ENCODE measurements at places on chromosomes 16 and 17.

GRCh38 chr16:6229186-6229585 lies 1103.5 kb upstream of the RBFOX1 start:
- no peak for DNase-seq

- DNase-seq, result no peak
Measured at GRCh38 chr16:81810894-81811538, 31.9 kb downstream of the PLCG2 start.

GRCh38 chr16:20814784-20815183 lies 8.5 kb downstream of the REXO5 start:
- no peak for DNase-seq

- peak; percentile 66 for DNase-seq
Measured at GRCh38 chr17:14926526-14927122, 338.5 kb downstream of the PMP22 start.

DNA sequence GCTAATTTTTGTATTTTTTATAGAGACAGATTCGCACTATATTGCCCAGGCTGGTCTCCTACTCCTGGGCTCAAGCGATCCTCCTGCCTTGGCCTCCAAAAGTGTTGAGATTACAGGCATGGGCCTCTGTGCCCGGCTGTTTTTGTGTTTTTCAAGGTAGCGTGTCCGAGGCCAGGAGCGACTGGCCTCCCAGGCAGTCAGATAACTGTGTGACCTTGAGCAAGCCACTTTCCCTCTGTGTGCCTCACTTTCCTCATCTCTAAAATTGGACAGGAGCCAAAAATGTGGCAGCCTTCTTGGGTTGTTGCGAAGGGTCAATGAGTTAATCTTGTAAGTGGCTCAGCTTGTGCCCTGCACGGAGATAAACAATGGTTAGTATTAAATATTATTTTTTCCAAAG lies 2.4 kb downstream of the ABCC1 start:
- no peak for DNase-seq

- DNase-seq, result no peak
Measured at GRCh38 chr16:85525420-85526184, 87.5 kb upstream of the GSE1 start.

GRCh38 chr17:44132275-44132821 lies 8.9 kb upstream of the HDAC5 start:
- DNase-seq, result no peak

GRCh38 chr17:81948635-81949378 lies 1.8 kb upstream of the MYADML2 start:
- DNase-seq, result no peak

DNA sequence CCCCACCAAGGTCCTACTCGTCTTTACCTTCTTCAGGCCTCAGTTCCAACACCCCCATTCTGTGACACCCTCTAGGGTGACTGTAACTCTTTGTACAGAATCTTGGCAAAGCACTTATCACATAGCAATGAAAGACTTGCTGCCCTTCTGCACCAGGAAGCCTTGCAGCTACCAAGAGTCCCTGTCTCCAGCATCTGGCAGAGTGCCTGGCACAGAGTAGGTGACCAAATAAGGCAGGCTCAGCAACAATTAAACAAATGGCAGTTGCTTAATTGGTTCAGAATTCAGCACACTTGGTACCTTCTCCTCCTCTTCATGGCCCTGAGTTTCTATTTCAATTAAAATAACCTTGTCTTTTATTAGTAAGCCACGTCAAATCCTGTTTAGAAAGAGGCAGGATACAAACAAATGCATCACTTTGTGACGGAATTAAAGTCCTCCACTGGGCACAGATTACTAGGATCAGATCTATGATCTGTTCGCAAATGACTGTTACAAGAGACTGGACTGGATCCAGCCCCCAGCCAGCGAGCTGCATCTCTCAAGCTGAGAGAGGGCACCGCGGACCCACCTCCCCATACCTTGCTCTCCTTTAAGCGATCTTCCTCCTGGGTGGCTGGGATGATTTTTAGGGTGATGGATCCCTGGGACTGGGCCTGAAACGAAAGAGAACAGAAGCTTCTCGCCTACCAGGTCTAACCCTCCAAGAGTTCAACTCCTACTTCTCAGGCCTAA lies 9.4 kb downstream of the MPP3 start:
- no peak for DNase-seq

All from right forelimb (tissue), 1 donor.